H7 (cell line): ENCODE measurements at places on chromosomes 6 and 20.
A peak's percentile ranks its signal among the peaks of the same experiment; 100 is the strongest.

GRCh38 chr6:38554700-38555413 is 84.9 kb downstream of the BTBD9 start:
- DNase-seq, result no peak

GRCh38 chr6:7461416-7461815 is 71.8 kb downstream of the RIOK1 start:
- DNase-seq, result no peak

GRCh38 chr20:60977901-60978300 is 274.2 kb upstream of the CDH4 start:
- no peak for DNase-seq

DNA sequence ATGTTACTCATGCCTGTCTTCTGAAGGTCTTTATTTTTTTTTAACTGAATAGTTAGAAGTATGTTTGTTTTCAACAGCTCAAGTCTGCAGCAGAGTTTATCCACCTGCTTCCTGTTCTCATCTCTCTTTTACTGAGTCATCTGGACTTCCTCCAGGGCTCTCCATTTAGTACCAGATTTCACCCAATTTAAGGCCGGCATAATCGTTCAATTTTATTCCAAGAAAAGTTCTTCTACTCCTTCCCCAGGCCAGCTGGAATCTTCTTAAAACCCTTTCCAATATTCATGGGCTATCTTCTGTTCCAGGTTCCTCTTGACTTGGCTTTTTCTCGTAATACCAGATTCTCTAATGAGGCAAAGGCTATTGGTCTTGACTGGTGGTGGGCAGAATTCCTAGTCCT is 79.0 kb upstream of the LAMA2 start:
- DNase-seq, result no peak

- DNase-seq, result no peak
Observed at GRCh38 chr6:27811451-27811772, 100.8 kb downstream of the OR2B2 start.

DNA sequence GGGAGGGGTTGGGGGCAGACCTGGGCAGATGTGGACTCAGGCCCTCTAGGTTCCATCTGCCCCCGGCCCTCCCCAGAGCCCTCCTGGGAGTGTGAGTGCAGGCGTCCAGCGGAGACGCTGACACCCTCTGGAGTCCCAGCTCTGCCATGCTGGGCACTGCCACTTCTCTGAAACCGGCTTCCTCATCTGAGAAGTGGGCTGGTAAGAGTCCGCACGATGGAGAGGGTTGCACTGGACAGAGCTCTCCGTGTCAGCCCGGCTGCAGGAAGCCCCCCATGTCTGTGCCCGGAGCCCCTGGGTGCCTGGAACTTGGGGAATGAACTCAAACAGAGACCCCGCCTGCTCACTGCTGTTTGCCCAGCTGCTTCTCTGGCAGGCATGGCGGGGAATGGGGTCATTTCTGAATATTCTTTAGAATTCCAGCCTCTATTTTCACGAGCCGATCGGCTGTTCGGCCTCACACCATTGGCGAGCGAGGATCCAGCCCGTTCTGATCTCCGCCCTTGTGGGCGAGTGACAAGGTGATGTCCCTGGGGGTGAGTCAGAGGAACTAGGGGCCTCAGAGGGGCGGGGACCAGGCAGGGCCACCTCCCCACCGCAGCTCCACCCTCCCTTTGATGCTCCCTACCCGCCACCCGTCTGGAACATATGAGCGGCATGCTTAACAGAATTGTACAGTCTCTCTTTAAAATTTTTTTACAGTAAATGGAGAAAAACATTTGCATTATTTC is 47.8 kb upstream of the GATA5 start:
- DNase-seq, result peak; percentile 96

DNA sequence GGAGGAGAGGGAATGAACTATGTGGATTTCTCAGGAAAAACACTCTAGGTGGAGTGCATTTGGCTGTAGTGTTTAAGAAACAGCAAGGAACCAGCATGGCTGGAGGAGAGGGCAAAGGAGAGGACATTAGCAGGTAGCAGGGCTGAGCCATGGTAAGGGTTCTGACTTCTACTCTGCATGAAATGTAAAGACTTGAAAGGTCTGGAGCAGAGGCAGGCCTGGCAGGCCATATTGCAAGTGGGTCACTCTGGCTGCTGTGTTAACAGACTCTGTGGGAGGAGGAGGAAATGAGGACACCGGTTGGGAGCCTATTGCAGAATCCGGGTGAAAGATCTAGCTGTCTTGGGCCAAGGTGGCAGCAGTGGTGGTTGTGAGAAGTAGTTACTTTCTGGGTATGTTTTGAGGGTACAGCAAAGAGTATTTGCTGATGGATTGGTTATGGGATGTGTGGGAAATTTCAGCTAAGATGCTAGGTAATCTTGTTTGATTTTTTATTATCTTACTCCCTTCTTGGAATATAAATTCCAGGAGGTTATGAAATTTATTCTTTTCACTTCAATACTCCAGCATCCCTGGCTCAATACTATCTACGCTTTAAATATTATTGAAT is 115.9 kb upstream of the BCLAF1 start:
- DNase-seq, result no peak

DNA sequence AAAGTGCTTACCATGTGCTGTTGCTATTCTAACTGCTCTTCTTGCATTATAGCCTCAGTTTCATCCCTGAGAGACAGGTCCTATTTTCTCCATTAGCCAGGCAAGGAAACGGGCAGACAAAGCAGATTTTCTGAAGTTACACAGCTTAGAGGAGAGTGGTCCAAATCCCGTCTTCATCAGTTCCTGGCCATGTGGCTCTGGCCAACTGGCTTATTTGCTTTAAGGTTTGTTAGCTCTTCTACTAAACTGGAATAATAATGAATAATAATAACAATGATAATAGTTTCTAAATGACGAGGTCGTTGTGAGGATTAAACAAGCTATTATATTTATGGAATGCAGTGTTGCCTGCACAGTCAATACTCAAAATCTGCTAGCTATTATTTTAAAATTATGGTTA is 35.8 kb upstream of the BCAS1 start:
- no peak for DNase-seq

- peak; percentile 57 for DNase-seq
Observed at GRCh38 chr20:63125581-63125837, 90.4 kb downstream of the YTHDF1 start.

GRCh38 chr20:22909436-22909835 is 125.7 kb upstream of the SSTR4 start:
- DNase-seq, result no peak

DNA sequence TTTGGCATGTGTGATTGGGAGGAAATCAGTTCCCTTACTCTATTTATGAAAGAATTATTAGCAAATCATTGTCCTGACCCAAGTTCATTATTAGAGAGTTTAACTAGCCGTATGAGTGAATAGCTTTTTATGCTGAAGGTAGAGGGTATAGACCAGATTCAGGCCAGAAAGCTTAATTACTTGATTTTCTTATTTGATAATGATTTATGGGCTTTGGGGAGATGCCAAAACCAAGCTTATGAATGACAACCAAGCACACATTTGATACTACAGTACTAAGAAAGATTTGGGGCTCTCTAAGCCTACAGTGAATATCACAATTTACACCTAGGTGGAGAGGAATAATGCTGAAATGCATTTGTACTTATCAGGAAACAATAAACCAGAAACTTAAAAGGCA is 193.2 kb downstream of the ARHGAP18 start:
- no peak for DNase-seq

DNA sequence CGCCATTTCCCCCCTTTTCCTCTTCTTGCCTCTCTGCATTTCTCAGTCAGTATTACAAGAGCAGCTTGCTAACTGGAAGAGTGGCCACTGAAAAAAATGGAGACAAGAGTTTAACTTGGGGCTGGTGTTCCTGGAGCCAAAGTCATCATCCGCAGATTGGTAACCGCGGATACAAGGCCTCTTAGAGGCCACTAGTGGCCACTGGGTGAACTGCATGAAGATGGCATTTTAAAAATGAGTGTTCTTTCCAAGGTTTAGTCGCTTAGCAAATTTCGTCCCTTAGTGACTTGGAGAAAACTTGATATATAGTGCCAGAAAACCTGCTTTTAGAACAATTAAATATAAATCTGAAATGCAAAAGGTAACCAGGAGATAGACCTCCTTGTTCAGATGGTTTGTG is 4.8 kb downstream of the F13A1 start:
- DNase-seq, result peak; percentile 49

GRCh38 chr6:170135461-170135820 is 155.4 kb downstream of the DLL1 start:
- DNase-seq, result no peak

- DNase-seq, result no peak
Observed at GRCh38 chr6:85580878-85581267, 12.8 kb downstream of the SNX14 start.

GRCh38 chr20:45968081-45968671 is 3.8 kb downstream of the ZNF335 start:
- DNase-seq, result no peak

DNA sequence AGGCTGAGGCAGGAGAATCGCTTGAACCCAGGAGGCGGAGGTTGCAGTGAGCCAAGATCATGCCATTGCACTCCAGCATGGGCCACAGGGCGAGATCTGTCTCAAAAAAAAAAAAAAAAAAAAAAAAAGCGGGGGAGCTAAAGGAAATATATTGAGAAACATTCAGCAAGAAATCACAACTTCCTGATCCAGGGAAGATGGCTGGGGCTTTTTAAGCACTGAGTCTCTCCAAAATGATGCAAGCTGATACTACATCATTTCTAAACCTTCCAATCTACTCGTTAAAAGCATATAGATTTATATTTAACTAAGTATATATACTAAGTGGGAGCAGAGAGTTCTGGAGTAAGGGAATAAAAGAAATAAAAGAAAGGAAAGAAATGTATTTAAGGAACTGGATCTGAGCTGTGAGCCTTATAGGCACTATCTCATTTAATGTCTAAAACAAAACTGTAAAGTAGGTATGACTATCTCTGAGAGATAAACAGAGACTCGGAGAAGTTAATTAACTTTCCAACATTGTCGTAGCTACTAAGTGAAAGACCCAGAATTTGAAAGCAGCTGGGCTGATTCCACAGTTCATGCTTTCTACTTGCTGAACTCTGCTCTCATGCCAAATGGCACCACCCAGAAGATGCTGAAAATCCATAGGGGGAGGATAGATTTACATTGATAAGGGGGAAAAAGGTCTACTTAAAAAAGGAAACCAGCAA is 215.0 kb upstream of the MARCKS start:
- no peak for DNase-seq

GRCh38 chr6:56227071-56227879 is 20.1 kb downstream of the COL21A1 start:
- no peak for DNase-seq

DNA sequence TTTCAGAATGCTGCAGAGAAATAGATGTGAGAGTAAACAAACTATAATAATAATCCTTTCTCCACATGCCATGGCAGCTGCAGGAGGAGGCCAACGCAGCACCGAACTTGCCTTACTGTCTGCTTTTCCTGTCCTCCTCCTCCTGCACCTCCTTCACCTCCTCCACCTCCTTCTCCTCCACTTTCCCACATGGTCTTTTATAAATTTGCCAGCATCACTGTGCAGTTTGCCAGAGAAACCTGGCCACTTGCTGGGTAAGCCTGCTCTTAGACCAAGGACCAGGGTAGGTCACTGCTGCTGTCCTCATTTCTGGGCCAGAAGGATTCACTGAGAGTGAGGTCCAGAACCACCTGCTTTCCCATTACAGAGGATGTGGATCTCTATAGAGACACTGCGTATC is 8.7 kb downstream of the SGK1 start:
- DNase-seq, result no peak

- DNase-seq, result peak; percentile 65
Observed at GRCh38 chr6:167420177-167420576, 95.3 kb downstream of the TTLL2 start.

GRCh38 chr6:93420163-93420795 is 920 bp upstream of the EPHA7 start:
- DNase-seq, result no peak

DNA sequence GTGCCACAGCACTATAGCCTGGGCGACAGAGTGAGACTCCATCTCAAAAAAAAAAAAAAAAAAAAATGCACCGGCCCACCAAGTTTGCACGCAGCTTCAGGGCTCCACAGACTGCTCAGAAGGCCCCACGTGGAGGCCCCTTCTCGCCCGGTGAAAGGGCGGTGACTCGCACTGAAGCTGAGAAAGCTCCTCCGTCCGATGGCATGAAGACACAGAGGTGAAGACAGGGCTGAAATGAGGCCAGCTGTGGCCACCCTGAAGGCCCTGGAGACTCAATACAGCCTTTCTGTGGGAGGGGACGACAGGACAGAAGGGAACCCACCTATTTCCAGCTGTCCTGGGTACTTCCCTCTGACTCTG is 84.0 kb downstream of the PTPN1 start:
- DNase-seq, result peak; percentile 52

DNA sequence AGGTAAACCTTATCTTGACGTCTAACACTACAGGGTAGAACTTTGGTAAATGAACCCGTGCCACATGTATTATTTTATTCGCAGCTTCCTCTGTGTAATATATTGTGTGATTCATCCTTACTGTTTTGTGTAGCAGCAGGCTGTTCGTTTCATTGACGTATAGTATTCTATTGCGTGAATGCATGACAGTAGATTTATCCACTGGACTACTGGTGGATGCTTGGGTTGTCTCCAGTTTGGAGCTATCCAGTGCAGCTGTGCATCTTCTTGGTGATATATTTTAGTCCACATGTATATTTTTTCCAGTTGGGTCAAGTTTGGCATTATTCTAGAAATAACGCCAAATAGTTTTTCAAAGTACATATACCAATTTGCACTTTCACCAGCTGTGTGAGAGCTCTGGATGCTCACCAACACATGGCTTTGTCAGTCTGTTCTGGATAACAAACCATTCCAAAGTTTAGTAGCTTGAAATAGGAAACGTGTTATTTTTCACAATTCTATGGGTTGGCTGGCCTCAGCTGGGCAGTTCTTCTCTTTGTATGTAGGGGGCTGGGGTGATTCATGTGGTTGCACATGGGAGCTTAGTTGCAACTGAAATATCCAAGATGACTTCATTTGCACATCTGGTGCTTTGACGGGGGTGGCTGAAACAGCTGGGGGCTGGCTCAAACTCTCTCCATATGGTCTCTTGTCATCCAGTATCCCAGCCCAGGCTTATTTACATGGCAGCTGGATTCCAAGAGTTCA is 9.3 kb downstream of the ECT2L start:
- DNase-seq, result no peak

DNA sequence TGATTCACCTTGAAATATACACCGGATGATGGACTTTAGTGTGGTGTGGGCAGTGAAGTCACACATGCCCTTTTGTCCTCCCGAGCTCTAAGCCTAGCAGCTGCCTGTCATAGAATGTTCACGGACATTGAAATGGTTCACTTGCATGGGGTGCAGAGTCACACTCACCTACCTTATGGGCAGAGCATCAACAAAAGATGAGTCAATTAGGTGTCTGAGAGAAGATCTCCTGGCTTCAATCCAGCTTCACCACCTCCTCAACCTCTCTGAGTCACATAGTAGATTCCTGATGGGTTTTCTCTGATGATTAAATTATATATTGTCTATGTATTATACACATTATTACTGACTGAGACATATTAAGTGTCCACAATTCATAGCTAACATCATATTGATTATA is 48.1 kb upstream of the HLA-E start:
- DNase-seq, result no peak
